ENCODE measurements at places on chromosomes 1 and 21.

DNA sequence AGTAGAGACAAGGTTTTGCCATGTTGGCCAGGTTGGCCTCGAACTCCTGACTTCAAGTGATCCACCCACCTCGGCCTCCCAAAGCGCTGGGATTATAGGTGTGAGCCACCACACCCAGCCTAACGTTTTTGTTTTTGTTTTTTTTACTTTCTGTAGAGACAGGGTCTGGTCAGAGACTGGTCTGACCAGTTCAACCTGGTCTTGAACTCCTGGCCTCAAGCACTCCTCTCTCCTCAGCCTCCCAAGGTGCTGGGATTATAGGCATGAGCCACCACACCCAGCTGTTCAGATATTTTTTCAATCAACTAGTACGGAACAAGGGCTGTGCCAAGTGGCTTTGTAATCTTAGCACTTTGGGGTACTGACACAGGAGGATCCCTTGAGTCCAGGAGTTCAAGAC is 209.5 kb downstream of the RERE start:
- DNase-seq, result no peak

GRCh38 chr1:153342178-153342577 is 6.5 kb downstream of the PGLYRP4 start:
- no peak for DNase-seq

GRCh38 chr1:204376919-204377799 is 17.4 kb upstream of the PLEKHA6 start:
- DNase-seq, result no peak

DNA sequence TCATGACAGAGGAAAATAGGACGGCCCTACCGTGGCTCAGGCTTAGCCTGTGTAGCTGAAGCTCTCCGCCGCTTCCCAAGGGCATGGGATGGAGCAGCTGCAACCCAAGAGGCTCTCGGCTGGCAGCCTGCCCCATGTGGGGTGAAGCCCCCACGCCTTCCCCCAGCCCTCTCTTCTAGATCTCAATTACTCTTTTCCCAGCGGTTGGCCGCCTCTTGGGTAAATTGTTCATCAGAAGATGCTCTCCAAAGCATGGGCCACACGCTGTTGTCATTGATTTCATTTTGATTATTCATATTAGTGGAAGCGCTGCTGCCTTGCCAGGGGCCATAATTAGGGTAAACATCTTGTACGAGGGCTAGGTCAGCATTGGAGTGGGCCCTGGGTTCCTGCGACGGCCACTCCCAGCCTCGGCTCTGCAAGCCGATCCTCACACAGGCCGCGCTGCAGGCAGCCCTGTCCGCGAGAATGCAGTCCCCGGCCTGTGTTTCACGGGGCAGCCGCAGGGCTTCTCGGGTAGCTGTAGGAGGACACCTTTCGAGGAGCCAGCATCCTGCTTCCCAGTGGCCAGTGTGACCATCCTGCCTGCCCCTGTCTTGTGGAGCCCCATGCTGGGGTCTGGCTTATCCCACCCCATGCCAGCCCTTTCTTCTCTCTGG is 114.4 kb upstream of the VAMP3 start:
- no peak for DNase-seq

DNA sequence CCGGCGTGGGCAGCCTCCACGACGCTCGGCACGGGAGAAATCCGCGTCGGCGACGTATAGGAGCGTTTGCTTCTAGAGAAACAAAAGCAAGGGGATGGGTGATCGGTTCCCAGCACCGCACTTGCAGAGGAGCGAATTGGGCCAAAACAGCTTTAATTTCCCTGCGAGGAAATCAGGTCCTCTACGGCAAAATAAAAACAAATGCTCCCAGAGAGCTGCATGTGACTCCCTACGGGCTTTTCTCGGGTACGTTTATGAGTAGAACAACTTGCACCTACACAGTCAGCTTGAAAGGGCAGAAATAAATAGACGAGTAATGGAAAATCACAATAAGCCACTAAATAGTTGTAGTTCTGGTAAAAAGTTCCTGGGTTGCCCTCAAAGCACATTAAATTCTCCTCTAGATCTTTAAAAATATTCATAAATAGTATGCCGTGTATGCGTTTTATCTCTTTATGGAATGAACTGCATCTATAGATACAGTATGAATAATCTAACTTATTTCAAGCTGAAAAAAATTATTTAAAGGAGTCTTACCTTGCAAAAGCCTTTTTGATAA is 1.2 kb downstream of the NHLH2 start:
- no peak for DNase-seq

GRCh38 chr1:185439727-185440415 is 122.8 kb upstream of the IVNS1ABP start:
- DNase-seq, result peak; percentile 23

DNA sequence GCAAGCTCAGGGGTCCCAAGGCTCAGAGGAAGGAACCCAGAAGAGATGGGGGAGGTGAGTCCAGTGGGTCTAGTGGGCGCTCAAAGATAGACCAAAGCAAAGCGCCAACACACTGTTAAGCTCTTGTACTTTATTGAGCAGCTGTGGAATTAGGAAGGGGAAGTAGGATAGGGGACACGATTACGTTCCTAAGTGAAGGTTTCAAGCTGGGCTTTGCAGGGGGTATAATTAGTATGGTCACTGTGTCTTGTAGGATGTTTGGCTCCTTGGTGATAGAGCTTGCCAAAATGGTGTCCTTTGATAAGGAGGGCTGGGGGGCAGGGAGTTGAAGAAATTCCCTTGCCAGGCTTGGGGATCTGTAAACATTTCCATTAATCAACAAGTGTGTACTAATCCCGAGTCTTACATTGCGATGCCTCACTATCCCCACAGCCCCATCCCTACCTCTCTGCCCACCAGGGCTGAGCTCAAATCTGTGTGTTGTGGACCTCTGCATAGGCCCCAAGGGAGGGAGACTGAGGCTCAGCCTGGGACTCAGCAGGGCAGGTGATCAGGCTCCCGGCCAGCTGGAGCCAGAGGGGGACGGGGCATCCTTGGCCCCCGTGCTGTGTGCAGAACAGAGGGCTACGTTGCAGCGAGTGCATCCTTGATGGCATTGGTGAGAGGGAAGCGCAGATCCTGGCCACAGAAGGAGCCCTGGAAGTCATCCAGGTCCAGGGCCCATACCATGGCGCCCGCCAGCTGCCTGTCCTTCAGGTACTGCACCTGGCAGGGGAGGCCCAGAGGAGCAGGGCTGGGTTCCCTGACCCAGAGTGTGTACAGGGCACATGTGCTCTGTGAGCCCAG is 3.4 kb upstream of the MYBPH start:
- DNase-seq, result no peak

GRCh38 chr1:182143825-182144645 is 82.5 kb upstream of the ZNF648 start:
- no peak for DNase-seq

- DNase-seq, result no peak
Measured at GRCh38 chr1:20626524-20626923, 6.7 kb upstream of the PINK1 start.

DNA sequence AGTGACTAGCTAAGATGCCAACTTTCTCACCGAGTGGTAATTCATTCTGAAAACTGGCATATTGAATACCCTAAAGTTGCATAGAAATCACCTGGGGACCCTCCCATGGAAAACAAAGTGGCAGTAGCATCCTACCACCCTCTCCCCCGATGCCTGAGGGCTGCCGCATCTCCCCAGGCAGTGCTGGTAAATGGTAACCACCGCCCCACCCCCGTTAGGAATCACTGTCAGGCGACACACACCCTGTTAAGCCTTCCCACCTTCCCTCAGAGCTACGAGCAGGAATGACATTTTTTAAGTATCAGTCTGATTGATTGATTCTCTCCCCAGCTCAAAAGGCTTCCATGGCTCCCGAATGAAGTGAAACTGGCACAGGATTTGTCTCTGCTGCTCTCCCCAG is 28.3 kb downstream of the TMPRSS2 start:
- no peak for DNase-seq

GRCh38 chr1:41658431-41659158 is 174.1 kb upstream of the EDN2 start:
- DNase-seq, result no peak

GRCh38 chr1:157359314-157360022 is 192.8 kb downstream of the FCRL5 start:
- no peak for DNase-seq

GRCh38 chr1:180156201-180156600 is 1.5 kb downstream of the QSOX1 start:
- DNase-seq, result no peak

DNA sequence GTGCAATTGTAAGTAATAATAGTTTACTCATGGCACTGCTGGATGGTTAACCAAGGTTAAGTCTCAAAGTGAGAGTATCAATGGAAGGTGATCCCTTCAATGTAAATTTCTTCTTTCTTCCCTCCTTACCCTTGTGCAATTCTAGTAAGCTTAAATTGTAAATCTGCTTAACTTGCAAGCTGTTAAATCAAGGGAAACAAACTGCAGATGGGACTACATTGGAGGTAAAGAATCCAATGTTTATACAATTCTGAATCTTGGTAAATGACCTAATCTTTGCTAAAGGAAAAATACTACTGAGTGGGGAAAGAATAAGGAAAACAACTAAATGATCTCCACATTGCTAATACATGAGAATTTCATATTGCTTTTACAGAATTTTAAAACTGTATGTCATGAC is 6.7 kb upstream of the CD55 start:
- DNase-seq, result no peak

DNA sequence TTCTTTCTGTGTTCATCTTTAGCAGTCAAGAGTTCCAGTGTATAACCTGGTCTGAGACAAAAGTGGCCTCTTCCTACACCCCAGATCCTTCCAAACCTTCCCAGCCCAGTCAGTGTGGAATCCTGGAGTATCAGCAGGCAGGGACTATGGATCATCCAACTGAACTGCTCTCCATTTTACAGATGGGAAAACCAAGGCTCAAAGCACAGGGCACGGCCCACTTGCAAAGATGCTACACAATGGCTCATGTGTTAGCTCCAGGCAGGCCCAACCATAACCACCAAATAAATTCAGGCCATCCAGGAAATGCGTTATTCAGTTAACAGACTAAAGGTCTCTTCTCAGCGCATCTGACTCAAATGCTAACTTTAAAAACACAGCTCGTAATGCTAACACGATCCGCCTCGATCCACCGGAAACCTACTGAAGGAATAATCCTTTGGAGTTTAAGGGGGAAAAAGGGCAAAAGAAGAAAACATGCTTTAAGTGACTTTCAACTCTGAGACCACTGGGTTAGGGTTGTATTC is 7.1 kb downstream of the GLIS1 start:
- no peak for DNase-seq

- DNase-seq, result peak; percentile 41
Measured at GRCh38 chr1:203649551-203649998, 22.9 kb downstream of the ATP2B4 start.

- peak; percentile 73 for DNase-seq
Measured at GRCh38 chr1:2044510-2045319, 5.5 kb upstream of the PRKCZ start.

- no peak for DNase-seq
Measured at GRCh38 chr1:63533931-63534330, 10.6 kb downstream of the EFCAB7 start.

DNA sequence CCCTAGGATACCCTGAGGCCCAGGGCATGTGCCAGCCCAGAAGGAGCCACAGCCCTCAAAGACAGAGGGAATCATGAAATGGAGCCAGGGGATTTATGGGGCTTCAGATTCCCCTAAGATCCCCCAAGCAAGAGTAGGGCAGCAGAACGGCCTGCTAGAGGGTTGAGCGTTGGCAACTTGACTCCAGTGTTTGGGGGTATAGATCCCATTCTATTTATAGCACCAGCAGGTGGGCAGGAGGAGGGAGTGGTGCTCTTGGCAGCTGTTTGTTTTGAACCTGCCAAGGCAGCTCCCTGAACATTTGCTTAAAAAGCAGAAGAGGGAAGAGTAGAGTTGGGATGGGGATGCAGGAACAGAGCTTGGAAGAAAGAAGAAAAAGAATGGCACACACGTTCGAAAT is 33.7 kb downstream of the GLUL start:
- DNase-seq, result no peak

GRCh38 chr21:43734928-43735229 is 15.9 kb downstream of the PDXK start:
- DNase-seq, result no peak

DNA sequence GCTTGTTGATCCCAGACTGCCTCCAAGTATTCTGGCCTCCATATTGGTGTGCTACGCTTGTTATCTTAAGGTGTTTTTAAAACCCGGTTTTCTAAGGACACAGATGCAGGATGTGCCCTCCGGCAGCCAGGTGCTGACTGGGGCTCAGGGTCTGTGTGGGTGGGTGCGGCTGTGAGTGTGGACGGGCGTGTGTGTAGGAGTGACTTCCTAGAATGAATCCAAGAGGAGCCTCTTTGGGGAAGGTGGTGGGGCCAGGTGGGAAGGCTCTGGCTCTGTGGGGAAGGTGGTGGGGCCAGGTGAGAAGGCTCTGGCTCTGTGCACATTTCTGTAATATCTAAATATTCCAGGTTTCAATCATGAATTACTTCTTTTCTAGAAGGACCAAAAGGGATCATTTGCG is 12.8 kb upstream of the TSPEAR start:
- no peak for DNase-seq

DNA sequence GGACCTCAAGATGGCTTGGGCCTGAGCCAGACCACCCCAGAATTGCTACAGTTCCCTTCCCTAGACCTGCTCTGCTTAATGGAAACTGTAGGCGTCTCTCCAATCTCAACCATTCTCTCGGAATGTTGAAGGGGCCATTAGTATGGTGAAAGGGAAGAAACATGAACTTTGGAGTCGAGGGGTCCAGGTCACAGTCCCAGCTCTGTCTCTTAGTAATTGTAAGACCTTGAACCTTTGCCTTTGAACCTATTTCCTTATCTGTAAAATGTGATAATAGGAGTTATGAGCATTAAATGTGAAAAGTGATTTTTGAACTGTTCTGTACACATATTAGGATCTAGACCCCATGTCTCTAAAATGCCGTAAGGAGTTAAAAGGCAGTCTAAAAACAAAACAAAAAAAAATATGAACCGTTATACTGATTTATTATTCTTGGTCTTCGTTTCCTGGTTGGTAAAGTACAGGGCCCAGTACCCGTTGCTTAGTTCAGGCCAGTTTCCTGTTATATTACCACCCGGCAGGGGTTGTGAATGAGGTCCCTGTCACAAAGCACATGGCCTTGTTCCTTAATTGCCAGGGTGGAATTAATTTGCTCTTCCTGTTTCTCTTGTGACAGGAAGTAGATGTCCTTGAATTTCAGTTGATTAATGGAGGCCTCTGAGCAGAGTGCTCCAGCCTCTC is 42.3 kb downstream of the TCEANC2 start:
- DNase-seq, result no peak

GRCh38 chr1:155864393-155864792 is 5.0 kb downstream of the SYT11 start:
- DNase-seq, result no peak

GRCh38 chr1:76562292-76562691 is 305.0 kb upstream of the ST6GALNAC5 start:
- DNase-seq, result no peak

- no peak for DNase-seq
Measured at GRCh38 chr1:5613900-5614299, 378.3 kb downstream of the NPHP4 start.

All from activated T-helper 9 cell treated with anti-CD3 and anti-CD28 coated beads, Interleukin-2, amount 50 U/mL, for 16 hours (primary cell).